ENCODE measurements at places on chromosomes 5 and 9.

DNA sequence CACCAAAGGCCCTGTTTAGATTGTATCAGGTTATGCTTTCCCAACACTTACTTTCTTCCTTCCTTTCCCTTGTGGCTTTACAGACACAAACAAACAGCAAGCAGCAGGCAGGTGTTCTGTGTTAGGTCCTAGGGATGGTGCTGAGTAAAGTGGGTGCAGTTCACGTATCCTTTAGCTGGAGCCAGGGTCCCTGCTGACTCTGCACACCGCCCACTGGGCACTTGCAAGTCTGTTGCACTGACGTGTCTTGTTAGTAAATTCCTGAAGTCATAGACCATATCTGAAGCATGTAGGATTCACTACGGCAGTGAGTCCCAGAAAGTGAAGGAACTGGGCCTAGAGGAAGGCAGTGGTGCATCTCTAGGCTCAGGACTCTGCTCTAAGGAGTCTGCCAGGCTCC, 96.5 kb downstream of the DAPK1 start:
- no peak for DNase-seq

DNA sequence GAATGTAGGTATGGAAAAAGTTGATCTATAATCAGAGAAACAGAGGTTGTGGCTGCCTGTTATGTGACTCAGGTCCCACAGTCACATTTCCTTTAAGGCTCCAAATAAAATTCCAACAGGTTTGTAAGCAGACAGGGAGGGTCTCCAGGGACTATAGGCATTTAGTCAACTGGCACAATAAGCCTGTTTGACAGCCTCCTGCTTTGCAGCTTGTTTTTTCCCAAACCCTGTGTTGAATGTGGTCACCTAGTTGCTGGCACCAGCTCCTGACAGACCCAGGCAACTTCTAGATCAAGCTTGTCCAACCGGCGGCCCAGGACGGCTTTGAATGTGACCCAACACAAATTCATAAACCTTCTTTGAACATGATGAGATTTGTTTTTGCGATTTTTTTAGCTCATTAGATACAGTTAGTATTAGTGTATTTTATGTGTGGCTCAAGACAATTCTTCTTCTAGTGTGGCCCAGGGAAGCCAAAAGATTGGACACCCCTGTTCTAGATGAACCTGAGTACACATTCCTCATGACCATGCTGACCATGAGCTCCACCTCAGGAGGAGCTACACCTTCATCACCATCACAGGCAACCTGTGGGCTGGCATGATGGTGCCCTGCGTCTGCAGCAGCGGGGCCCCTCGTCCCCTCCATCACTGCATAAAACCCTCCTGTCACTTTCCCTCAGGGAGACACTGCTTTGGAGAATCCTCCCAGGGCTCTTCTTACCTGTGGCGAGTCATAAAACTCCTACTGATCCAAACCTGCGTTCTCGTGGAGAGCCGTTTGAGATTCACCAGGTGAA, 15.7 kb upstream of the GRHPR start:
- DNase-seq = no peak

DNA sequence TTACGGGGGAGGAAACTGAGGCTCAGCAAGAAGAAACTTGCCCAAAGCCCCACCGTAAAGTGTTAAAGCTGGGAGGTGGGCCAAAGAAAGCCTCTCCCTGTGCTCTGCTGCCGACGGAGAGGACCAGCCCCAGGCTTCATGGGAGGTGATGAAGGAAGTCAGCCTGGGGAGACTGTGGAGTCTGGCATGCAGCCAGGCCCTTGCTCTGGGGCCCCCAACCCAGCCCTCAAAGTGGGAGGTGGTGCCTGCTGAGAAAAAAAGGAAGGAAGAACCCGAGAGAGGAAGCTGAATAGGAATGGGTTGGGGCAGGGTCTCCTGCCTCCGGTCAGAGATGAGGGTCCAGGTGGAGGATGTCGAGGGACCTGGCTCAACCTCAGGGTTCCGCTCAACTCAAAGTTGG, 3.8 kb downstream of the RNF44 start:
- DNase-seq = no peak

- no peak for DNase-seq
Measured at GRCh38 chr9:79240774-79241173, 331.0 kb upstream of the TLE4 start.

GRCh38 chr5:122846051-122846550, 688 bp downstream of the SNX24 start:
- no peak for DNase-seq
